ENCODE measurements at places on chromosomes 4 and X.

DNA sequence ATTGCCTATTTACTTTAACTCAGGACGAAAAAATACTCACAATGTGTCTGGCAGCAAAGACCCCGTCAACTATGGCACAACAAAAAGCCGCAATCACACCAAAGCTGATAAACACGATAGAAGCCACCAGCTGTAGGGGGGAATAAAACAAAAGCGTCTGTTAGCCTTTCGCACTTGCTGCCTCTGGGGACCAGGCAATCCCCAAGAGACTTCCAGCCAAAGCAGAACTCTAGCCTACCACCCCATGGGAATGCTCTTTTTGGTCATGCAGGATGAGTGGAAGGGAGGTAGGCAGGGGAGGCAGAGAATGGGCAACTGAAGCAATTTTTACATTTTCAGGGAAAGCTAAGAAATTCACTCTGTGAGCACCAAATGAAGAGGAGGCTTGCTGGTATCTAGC lies 20.1 kb downstream of the TMEM255A start:
- DNase-seq: no peak

DNA sequence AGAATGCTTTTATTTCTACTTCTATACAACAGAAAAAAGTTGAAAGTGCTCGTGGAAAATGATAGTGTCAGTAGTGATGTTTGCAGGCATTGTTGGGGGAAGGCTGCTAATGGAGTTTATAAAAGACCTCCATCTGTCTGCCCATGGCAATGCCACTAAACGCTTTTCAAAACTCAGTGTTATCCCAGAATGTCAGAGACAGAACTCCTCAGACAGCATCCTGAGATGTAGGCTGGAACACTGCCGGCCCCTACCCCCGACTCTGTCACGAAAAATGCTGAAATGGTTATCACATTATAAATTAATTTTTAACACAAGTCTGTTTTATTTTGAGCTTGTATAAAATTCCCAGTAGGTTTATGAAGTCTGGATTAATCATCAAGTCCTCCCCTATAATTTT lies 128.9 kb downstream of the HS3ST1 start:
- no peak for DNase-seq

- DNase-seq: no peak
Observed at GRCh38 chr4:25533256-25533655, 122.4 kb upstream of the SLC34A2 start.

- no peak for DNase-seq
Observed at GRCh38 chr4:127829014-127829413, 46.9 kb downstream of the HSPA4L start.

GRCh38 chr4:95129031-95129430 lies 371.3 kb downstream of the BMPR1B start:
- DNase-seq: no peak

DNA sequence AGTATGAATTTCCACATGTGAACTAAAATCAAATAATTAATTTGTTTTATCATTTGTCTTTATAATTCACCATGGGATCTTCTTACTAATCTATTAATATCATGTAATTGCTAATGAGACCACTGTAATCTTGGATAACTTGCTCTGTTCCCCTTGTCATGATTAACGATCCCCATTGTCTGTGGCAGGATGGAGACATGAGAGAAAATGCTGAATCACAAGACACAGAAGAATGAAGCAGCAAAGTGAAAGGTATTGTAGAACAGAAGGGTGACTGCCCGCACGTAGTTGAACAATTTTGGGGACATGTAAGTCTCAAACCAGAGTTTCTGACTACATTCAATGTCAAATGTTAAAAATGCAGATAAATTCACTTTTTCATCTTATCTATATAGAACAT lies 135.2 kb downstream of the EPHA5 start:
- no peak for DNase-seq

DNA sequence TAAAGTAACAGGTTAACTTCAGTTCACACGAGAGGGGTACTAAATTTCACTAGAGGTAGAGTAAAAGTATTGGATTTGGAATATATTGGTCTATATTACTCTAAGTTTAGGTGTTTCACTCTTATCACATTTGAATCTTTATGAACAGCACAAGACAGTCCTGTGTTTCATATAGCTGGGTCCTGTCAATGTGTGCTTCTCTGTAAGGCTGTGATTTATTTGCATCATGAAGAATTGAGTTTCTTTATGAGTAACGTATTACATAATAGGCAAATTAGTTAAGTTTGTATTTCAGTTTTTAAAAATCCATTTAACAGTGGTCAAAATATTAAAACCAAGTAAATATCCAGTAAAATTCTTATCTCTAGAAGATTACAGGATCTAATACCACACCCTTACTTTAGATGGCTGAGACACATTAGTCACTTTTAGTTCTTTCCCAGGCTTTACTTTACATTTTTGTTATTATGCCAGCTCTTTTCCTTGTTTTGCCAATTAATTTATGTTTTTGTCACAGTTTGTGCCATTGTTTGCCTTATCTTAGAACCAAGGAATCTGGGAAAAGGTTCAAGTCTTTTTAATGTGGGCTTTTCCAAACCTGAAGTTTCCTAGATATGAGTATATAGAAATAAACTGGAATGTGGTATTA lies 32.1 kb downstream of the NUDT6 start:
- DNase-seq: no peak

- no peak for DNase-seq
Observed at GRCh38 chr4:47466056-47466785, 2.7 kb upstream of the COMMD8 start.

All from ELF-1 (cell line).